Activated naive CD8-positive, alpha-beta T cell treated with anti-CD3 and anti-CD28 coated beads, Interleukin-2, amount 10 ng/mL, durations not matched to agents 7 days and 5 days (primary cell): ENCODE measurements at places on chromosomes 2 and 18. TPM values are rescaled to one million over a fixed set of nuclear protein-coding genes. Genes with fewer than 3 reads are reported as not detected.

DNA sequence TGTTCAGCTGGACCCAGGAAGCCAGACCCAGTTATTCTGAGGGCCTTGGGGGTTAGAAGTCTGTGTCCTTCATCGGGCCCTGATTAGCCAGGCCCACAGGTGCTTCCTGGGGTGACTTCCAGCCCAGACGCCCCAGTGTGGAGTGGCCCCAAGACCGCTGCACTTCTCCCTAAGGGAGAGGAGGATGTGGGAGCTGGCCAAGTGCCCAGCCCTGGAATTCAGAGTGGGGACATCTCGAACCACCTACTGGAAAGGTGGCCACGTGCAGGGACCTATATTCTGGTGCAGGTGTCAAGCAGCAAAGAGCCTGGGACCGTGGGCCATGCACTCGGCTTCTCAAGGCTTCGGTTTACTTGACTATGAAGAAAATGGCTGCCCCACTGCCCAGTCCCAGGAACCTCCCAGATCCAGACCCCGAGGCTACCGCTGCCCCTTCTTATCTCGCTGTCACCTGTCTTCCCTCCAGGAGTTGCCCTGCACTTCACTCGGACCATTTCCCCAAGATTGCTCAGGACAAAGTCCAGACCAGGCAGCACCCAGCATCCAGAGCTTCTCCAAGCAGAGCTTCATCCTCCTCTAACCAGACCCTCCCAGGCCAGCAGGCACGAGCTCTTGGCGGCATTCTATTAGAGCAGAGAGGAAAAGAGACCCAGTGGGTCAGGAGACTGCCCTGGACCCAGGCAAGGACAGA, 142.8 kb upstream of the ID2 start:
- H3K27ac ChIP-seq = peak overlapping the region; percentile 97
- H3K27me3 ChIP-seq = no peaks in the 10 kb centered on the region
- H3K36me3 ChIP-seq = no peaks in the 10 kb centered on the region
- H3K4me1 ChIP-seq = peaks cover 71% of the 10 kb centered on the region

- no peak overlapping the region for H3K4me3 ChIP-seq
- peaks cover 7% of the 10 kb centered on the region for H3K27me3 ChIP-seq
- no peaks in the 10 kb centered on the region for H3K4me1 ChIP-seq
- DNase-seq = no peak
Observed at GRCh38 chr2:177052471-177052870, 160.1 kb upstream of the HNRNPA3 start.

- H3K27ac ChIP-seq = no peak overlapping the region
- no peak for DNase-seq
- H3K27me3 ChIP-seq = no peaks in the 10 kb centered on the region
- no peak overlapping the region for H3K4me3 ChIP-seq
- H3K4me1 ChIP-seq = no peaks in the 10 kb centered on the region
Observed at GRCh38 chr2:163778045-163778781, 42.4 kb upstream of the FIGN start.

DNA sequence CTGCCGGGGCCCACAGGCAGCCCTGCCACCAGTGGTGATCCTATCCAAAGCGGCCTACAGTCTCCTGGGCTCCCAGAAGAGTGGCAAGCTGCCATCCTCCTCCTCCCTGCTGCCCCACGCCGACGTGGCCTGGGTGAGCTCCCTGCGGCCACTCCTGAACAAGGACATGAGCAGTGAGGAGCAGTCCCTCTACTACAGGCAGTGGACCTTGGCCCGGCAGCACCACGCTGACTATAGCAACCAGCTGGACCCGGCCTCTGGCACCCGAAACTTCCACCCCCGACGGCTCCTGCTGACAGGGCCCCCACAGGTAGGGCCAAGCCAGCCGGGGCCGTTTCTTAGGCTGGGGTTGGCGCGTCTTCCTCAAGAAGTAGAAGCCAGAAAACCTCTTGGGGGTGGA, 100.5 kb downstream of the ESCO1 start:
- no peaks in the 10 kb centered on the region for H3K36me3 ChIP-seq
- no peak for DNase-seq
- H3K4me1 ChIP-seq = no peaks in the 10 kb centered on the region
- H3K27me3 ChIP-seq = peaks cover 2% of the 10 kb centered on the region

The GAREM2 gene
- total RNA-seq = 4.9 TPM
